WTC11 (cell line): ENCODE measurements at places on chromosomes 4 and X. TPM values are rescaled to one million over a fixed set of nuclear protein-coding genes. Genes with fewer than 3 reads are reported as not detected.

Gene ZNF711
- total RNA-seq, result 12.5 to 14.3 TPM (median 13.4 TPM) in 3 replicates

Gene GPC3
- 32.4 to 34.7 TPM (median 32.5 TPM) in 3 replicates for total RNA-seq

Gene PAGE1
- total RNA-seq, result not detected in 3 replicates

Gene S100P
- total RNA-seq, result 0.55 TPM in 1 of 3 replicates, not detected in the others

Gene NXF2
- 0.11 TPM in 2 of 3 replicates, not detected in the other for total RNA-seq

DNA sequence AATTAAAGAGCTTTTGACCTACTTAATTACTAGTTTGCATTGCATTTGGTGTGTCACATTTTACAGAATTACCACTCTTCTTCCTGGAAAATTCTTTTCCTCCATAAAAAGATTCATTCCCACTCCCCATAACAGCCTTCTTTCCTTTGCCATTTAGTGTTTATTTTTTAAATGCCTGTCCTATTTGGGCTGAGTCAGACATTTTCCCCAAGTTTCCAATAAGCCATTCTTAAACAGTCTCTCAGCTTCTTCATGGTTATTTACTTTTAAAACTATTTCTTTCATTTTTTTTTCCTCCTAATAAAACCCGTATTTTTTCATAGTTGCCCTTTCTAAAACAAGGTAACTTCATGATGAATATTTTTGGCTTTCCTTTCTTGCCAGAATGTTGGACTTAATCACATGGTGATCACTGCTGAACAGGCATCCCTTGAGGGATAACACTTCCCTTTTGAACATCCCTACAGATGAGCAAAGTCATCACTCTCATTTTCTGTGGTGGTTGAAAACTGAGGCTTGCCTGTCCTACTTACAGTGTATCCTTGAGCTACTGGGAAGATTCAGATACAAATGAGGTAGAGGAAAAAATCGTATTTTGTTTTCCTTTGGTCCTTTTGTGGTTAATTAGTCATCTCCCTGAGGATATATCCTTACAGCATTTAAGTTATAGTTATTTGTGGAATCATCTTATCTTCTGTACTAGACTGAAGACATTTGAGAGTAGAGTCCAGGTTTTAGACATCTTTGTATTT is 520.5 kb upstream of the NR3C2 start:
- no peak for DNase-seq

DNA sequence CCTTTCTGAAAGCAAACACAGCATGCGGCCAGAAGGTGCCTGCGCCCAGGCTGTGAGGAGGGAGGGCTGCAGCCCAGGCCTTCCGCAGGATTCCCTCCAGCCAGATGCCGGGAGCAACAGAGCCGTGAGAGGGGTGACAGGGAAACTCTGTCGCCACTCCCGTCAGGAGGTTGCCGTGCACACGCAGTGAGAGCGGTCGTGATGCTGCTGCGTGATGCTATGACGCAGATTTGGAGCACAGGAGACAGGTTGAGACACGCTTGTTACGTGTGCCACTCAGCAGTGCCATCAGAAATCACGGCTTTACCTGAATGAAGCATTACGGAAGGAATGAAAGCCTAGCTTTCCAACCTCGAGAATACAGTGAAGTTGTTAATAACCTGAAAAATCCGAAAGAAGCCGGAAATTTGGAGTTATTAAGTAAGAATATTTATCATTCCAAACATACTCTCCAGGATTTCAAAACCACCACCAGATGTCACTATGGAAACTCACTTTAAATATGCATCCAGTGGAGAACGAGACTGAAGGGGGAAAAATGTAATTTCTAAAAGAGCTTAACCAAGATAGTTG is 54.4 kb downstream of the FAT1 start:
- peak; percentile 61 for DNase-seq
